Nucleus accumbens (tissue), 56 donors: ENCODE measurements at places on chromosomes 3 and 15.

GRCh38 chr3:70085613-70086012, 86.1 kb downstream of the SAMMSON start:
- no peak for DNase-seq

GRCh38 chr15:48458876-48459275, 127.6 kb downstream of the DUT start:
- DNase-seq: no peak

DNA sequence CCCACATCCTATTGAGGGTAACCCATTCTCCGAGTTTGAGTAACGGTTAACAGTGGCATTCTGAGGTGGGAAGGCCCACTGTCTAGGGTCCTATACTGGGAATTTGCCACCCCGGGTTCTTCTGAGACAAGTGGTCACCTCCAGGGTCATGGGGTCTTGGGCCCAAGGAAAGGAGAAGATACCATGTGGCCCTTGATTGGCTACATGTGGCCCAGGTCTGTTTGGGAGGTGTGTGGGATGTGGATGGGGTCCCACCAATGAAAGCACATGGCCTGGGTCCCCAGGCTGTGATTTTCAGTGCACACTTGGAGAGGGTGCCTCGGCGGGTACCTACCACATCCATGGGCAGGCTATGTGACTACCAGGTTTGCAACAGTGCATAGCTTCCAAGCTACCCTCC, 214.4 kb downstream of the UBE3A start:
- no peak for DNase-seq

DNA sequence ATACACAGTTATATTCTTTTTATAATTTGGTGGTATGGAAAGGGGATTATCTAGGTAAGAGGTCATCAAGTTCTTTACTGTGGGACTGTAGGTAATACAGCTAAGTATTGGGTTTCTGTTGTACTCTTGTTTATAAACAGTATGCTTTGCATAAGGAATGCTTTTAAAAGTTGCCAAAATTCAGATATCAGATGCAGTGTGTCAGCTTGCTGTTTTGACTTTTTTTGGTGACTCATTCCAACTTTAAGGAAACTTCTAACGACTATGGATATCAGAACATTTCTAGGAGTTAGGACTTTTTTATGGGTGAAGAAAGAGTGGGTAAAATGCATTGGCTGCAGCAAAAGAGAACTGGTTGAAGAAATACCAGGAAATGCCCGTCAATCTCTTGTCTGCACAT, 2.8 kb downstream of the SCAANT1 start:
- no peak for DNase-seq

DNA sequence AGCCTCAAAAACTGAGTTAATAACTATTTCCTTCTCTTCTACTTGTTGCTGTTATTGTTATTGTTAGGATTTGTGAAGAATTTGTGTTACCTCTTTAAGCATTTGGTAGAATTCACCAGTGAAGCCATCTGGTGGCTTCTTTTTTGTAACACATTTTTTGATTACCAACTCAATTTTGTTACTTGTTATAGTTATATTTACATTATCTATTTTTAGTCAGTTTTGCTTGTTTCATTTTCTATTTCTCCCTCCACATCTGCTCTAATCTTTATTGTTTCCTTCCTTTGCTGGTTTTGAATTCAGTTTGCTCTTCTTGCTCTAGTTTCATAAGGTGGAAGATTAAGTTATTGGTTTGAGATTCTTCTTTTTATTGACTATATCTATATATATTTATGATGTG, 3.7 kb upstream of the SLC9C1 start:
- DNase-seq: no peak

DNA sequence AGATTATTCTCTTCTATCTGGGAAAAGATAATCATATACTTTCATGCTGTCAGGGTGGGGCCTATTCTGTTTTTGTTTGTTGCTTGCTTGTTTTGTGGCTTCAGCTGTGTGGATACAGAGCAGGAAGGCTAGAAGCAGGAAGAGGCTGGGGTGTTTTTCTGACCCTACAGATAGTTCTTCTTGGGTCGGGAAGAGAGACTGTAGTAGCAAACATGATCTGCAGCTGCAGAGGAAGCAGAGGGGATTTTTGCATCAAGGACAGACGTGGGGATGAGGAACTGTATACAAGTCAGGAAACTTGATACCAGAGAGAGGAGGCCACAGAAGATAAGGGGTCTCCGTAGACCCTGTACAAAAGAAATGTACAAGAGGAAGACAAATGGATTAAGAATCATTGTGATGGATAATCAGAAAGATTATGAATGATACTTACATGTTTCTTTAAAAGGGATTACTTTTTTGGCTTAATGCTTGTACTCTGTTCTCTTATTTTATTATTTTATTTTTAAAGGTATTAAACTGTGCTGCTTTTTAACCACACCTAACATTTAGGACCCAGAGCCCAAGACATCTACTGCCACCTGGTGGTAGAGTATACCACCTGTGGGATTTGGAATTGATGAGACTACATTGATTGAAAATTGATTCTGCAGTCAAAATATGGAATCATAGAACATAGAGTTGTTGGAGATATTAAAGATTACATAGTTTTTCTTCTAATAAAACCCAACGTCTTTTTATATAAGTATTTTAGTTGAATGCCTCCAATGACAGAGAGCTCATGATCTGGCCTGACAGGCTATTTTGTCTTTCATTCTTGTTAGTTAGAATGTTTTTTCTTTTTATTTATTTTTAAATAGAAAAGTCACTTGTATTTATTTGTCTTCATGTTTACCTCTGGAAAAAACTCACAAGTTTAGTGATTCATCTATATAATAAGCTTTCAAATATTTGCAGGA, 87.3 kb upstream of the ROPN1 start:
- no peak for DNase-seq
